ENCODE measurements at places on chromosomes 7 and 10.

DNA sequence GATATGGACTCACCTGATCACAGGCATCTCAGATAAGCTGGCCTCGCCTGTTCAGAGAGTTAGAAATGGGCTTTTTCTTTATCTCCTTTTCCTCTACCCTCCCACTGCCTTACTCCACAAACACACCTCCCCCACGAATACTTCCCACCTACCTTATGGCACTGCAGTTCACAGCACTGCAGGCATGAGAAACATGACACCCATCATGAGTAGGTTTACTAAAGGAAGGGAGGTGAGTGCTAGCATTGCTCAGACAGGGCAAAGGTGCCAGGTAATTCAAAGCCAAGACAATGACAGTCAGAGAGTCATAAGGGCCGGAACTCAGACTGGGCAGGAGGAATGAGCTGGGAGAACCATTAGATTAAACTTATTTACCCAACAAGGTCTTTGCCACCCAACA lies 220.6 kb downstream of the FAM107B start:
- no peak for ATAC-seq

DNA sequence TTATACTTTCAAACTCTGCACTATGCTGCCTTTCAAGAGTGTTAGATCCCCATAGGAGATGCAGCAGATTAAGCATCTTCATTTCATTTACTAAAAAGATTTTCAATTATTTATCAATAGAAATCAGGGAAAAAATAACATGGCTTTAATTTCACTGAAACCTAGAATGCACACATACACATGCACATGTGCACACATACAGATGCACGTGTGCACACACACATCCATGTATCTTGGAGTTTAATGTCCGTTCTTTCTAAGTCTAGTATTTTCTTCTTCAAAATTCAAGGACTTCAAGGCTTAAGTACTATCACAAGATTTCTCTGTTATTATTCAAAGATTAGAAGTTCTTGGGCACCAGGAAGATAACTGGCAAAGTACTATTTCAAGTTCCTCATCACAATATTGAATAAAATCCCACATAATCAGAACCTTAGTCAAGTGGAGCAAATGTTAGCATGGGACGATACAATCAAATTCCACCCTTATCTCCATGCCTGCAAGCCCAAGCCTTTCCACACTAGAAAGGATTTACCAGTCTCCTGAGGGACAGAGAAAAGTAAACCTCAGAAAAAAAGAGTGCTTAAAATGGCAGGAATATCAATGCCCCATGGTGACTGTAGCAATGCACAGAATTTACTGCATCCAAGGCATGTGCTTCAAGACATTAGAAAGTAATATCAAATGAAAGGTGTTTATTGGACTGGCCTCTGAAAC lies 494.4 kb downstream of the XPNPEP1 start:
- ATAC-seq, result no peak

DNA sequence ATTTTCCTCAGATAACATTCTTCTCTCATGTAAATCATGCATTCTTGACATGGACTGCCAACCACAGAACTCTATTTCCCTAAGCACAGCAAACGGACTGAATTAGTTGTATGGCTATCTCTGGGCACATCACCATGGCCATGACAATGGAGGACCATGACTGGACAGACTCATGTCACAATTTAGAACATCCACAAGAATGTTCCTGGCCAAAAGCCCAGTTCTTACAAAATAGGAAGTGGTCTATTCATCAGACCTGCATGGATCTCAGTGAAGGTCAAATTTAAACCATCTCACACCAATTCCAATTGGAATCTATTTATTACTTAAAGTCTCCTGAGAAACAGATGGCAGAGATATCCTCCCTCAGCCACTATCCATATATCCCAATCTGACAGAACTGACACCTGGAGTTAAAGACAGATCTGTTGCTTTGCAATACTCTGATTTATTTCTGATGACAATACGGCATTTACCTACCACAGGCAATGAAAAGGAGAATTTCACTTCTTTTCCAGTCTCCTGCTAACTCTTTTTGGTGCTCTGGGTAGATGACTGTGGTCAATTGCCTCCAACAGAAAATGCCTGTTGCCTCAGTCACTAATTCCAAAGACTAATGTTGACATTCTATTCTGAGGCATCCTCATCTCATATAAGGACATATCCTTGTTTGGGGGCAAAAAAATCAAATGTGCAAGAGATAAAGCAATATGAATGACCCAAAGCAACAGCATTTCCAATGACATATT lies 254.8 kb downstream of the HTR7 start:
- ATAC-seq, result no peak

GRCh38 chr7:64638822-64639221 lies 27.1 kb upstream of the ZNF107 start:
- ATAC-seq, result no peak

DNA sequence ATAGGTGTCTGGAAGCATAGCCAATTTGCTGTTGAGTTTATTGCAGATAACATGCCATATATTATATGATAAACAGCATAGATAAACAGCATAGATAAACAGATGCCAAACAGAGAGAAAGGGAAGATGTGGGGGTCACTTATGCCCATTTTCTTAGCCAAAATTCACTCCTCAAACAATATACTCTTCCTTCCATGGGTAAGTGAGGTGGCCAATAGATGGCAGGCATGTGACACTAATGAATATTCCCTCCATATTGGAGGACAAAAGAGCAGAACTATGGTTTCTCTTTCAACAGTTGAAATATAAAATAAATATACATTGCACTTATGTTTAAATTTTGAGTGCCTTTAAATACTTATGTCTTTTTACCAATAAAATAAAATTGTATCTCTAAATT lies 1212.8 kb downstream of the REEP3 start:
- no peak for ATAC-seq

DNA sequence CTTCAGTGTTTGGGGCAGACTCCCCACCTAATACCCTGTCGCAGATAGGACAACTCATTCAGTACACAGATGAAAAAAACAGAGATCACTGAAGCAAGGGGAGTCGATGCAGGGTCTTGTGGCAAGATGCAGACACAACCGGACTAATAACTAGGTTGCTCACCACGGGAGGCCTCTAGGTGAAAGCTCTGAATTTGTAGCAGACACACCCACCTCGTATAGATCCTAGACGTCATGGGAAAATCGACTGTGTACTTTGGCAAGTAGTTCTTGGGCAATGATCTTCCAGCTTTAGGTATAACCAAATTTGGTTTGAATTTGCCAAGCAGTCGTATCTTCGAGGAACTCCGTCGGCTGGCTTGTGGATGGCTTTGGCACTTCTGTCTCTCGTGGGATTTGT lies 88.1 kb downstream of the TCF7L2 start:
- ATAC-seq, result no peak

GRCh38 chr7:66779669-66780409 lies 39.3 kb downstream of the RABGEF1 start:
- no peak for ATAC-seq

GRCh38 chr7:73699370-73700068 lies 16.1 kb downstream of the BUD23 start:
- no peak for ATAC-seq

- ATAC-seq, result no peak
Measured at GRCh38 chr10:26331371-26331770, 106.8 kb upstream of the APBB1IP start.

DNA sequence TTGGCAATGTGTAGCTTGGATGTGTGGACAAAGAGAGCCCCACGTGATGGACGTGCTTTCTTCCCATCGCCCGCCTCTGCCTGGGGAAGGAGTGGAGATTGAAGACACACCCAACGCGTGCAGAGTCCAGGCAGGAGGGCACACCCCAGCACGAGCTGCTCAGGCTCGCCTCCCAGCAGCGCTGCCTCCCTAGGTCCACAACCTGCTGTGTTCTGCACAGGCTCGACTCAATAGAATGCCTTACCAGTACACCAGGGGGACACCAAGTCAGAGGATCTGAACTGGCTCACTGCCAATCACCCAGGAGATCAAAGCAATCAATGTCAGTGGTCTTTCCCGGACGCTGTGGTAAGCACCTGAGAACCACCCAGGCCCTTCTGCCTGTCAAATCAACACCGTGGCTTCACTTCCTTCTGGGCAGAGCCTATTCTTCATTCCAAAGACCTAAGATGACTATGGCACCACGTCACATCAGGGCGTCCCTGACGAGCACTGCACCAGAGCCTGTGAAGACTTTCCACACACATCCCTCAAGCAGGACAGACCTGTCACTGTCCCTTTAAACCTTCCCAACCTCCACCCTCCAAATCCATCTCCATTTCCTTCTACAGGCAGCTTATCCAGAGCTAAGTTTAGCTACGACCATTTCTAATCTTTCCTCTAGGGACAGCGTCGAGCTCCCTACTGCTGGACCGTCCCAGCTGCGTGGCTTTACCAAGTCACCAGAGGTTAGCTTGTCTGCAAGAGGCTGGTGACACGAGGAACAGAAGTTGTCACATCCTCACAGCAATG lies 72.3 kb downstream of the AMZ1 start:
- ATAC-seq, result no peak

GRCh38 chr7:114364151-114364550 lies 50.5 kb upstream of the FOXP2 start:
- ATAC-seq, result no peak

- no peak for ATAC-seq
Measured at GRCh38 chr10:10911471-10911921, 106.2 kb upstream of the CELF2 start.

DNA sequence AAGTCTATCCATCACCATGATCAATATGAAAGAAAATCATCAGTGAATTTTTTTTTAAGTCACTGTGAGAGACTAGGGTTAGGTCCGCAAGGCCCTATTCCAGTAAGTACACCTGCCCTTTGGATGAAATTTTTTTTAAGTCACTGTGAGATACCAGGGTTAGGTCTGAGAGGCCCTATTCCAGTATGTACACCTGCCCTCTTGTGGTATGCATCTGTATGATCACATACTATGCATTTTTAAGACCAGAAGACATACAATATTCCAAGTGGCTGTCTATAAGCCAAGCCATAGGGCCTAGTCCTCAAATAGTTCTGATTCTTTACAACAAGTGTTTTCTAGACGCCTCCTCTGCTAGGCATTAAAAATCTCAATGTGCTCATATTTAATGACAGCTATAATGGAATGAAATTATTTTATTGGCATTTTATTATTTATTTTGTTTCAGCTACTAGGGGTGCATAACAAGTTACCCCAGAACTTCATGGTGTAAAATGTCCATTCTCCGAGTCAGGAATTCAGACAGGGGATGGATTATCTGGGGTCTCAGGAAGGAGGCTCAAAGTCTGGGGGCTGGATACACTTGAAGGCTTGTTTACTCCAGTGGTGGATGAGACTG lies 53.1 kb downstream of the TEX36 start:
- no peak for ATAC-seq

GRCh38 chr7:124086843-124087242 lies 54.0 kb upstream of the TMEM229A start:
- ATAC-seq, result no peak

DNA sequence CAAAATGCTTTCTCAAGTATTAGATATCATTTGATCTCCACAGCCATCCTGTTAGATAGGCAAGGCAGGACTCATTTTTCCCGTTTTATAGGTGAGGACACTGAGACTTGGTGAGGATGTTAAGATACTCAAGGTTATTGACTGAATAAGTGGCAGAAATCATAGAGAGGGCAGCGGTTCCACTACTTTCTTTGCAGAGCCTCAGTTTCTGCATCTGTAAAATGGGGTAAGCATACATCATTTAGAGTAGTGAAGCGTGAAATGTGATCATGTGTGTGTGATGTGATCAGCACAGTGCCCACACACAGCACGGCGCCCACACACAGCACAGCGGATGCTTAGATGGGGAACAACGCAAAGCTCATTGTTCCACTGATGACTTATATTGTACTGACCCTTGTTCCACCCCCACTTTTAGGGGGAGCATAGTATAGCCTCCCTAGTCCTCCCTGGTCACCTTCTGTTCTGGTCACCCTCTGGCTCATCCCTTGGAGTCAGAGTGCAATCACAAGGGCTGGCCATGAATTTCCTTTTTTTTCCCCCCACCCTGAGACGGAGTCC lies 10.5 kb downstream of the UBTD1 start:
- no peak for ATAC-seq

DNA sequence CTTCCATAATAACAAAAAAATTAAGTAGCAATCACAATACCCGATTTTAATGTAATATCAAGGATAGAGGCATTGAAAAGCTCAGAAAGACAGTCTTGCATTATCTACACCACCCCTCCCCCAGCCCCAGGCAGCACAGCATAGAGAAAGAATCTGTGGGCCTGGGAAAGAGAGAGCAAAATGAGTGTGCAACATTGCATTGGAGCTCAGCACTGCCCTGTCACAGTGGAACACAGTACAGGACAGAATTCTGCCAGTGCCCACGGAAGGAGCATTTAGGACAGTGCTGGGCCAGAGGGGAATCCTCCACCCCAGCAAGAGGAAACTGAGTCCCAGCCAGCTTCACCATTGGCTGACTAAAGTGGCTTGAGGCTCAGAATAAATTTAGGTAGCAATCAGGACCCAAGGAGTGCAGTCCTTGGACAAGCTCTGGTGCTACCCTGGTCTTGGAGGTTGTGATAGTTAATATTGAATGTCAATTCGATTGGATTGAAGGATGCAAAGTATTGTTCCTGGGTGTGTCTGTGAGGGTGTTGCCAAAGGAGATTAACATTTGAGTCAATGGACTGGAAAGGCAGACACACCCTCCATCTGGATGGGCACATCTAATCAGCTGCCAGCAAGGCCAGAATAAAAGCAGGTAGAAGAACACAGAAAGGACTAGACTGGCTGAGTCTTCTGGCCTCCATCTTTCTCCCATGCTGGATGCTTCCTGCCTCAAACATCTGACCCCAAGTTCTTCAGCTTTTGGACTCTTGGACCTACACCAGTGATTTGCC lies 234.4 kb downstream of the ANK3 start:
- ATAC-seq, result no peak

- ATAC-seq, result no peak
Measured at GRCh38 chr10:48736596-48736995, 51.9 kb downstream of the WDFY4 start.

Measured in activated CD4-positive, CD25-positive, alpha-beta regulatory T cell treated with anti-CD3 and anti-CD28 coated beads, Interleukin-2, amount 50 U/mL, for 24 hours (primary cell).